Esophagus squamous epithelium (tissue), 5 donors: ENCODE measurements at places on chromosomes 7 and 10.
A peak's percentile ranks its signal among the peaks of the same experiment; 100 is the strongest.

GRCh38 chr10:52322936-52323335, 8.9 kb downstream of the DKK1 start:
- DNase-seq: no peak
- H3K27ac ChIP-seq: no peak overlapping the region
- H3K36me3 ChIP-seq: no peaks in the 10 kb centered on the region

GRCh38 chr7:29884399-29885272, 78.3 kb downstream of the WIPF3 start:
- H3K4me1 ChIP-seq: peaks cover 3% of the 10 kb centered on the region
- no peaks in the 10 kb centered on the region for H3K27me3 ChIP-seq
- H3K27ac ChIP-seq: peak overlapping the region; percentile 32
- H3K4me3 ChIP-seq: peak overlapping the region; percentile 35

GRCh38 chr7:29749701-29750321, 56.5 kb upstream of the WIPF3 start:
- H3K27me3 ChIP-seq: no peaks in the 10 kb centered on the region
- no peaks in the 10 kb centered on the region for H3K4me1 ChIP-seq
- DNase-seq: no peak
- no peaks in the 10 kb centered on the region for H3K36me3 ChIP-seq
- no peak overlapping the region for H3K27ac ChIP-seq

- H3K4me1 ChIP-seq: no peaks in the 10 kb centered on the region
- no peaks in the 10 kb centered on the region for H3K27me3 ChIP-seq
- H3K27ac ChIP-seq: no peak overlapping the region
- H3K4me3 ChIP-seq: no peak overlapping the region
Observed at GRCh38 chr7:43850348-43851116, 18.8 kb downstream of the MRPS24 start.

- DNase-seq: no peak
- H3K27me3 ChIP-seq: no peaks in the 10 kb centered on the region
- no peak overlapping the region for H3K27ac ChIP-seq
- no peaks in the 10 kb centered on the region for H3K4me1 ChIP-seq
- no peaks in the 10 kb centered on the region for H3K36me3 ChIP-seq
Observed at GRCh38 chr10:128419466-128420019, 293.3 kb upstream of the MKI67 start.

GRCh38 chr10:116785282-116785681, 42.9 kb upstream of the HSPA12A start:
- peaks cover 3% of the 10 kb centered on the region for H3K4me1 ChIP-seq
- H3K36me3 ChIP-seq: no peaks in the 10 kb centered on the region
- H3K27me3 ChIP-seq: no peaks in the 10 kb centered on the region
- no peak overlapping the region for H3K27ac ChIP-seq
- H3K4me3 ChIP-seq: no peak overlapping the region
- no peak for DNase-seq

DNA sequence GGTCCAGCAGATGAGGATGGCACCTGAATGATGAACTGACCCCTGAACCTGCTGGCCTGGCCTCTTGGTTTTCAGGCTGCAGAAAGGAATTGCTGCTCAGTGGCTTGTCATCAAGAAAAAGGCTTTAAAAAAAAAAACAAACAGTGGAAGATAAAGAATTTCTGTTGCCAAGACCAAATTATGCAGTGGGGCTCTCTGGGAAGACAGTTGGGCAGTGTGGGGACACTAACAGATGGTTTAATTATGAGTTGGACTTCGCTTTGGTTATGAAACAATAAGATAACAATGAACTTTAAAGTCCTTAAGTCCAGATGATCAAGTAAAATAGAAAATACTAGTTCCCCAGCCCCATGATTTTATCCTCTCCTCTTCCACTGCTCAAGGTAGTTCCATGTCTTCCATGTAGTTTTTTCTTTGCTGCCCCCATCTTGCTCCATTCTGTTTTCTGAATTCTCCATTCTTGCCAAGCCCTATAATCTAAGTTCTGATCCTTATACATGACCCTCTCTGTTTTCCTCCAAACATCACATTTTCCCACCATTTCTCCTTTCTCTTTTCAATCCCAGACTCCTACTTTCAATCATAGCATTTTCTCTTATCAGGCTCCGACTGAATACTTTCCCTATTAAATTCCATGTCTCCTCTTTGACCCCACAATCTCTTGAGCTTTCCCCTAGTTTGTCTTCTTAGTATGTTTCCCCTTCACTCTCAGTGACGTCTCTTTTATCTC, 52.6 kb downstream of the ANK3 start:
- H3K27me3 ChIP-seq: no peaks in the 10 kb centered on the region
- H3K4me3 ChIP-seq: no peak overlapping the region
- H3K36me3 ChIP-seq: no peaks in the 10 kb centered on the region
- DNase-seq: no peak
- no peaks in the 10 kb centered on the region for H3K4me1 ChIP-seq

DNA sequence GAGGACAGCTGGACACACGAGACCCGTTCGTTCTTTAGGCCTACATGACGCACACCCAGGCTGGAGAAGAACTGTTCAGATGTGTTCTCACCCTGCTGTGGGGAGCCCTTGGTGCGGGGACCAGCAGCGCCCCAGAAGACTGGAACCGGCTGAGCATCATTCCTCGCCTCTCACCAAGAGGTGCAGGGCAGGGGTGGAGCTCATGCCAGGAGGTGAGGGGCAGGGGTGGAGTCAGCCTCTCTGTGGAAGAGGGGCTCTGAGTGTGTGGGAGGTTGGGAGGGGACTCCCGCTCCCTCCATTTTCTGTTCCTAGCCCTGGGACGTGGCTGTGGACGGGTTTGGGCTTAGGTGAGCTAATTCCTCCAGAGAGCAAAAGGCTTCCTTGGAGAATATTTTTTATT, 66.0 kb upstream of the SHH start:
- no peaks in the 10 kb centered on the region for H3K27me3 ChIP-seq
- H3K27ac ChIP-seq: no peak overlapping the region
- no peak overlapping the region for H3K4me3 ChIP-seq
- H3K36me3 ChIP-seq: no peaks in the 10 kb centered on the region

- DNase-seq: no peak
- peaks cover 40% of the 10 kb centered on the region for H3K4me1 ChIP-seq
- no peak overlapping the region for H3K27ac ChIP-seq
- H3K4me3 ChIP-seq: no peak overlapping the region
Observed at GRCh38 chr7:17502213-17503060, 204.0 kb downstream of the AHR start.

DNA sequence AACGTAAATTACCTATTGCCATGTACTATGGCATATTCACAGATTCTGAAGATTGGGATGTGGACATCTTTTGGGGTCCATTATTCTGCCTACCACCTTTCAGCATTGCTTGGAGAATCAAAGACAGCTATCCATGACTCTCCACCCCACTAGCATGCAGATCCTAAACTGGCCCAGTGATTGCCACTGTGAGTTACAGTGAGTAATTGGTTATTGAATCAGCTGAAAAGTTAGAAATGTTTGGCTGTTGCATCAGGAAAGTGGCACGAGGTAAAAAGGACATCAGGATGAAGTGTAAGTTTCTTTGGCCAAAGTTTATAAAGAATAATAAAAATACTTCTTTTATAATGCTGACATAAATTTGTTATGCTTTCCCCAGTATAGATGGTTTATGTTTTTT, 148.2 kb upstream of the ETV1 start:
- no peaks in the 10 kb centered on the region for H3K36me3 ChIP-seq
- DNase-seq: no peak
- H3K4me3 ChIP-seq: no peak overlapping the region
- H3K27me3 ChIP-seq: no peaks in the 10 kb centered on the region

GRCh38 chr10:125008689-125009638, 67.0 kb downstream of the ZRANB1 start:
- H3K36me3 ChIP-seq: peaks cover 46% of the 10 kb centered on the region
- no peaks in the 10 kb centered on the region for H3K4me1 ChIP-seq
- no peak for DNase-seq

- H3K36me3 ChIP-seq: peaks cover 4% of the 10 kb centered on the region
- H3K27ac ChIP-seq: no peak overlapping the region
- H3K4me1 ChIP-seq: peaks cover 13% of the 10 kb centered on the region
- DNase-seq: no peak
- H3K4me3 ChIP-seq: no peak overlapping the region
- H3K27me3 ChIP-seq: no peaks in the 10 kb centered on the region
Observed at GRCh38 chr10:298033-298432, 162.8 kb downstream of the ZMYND11 start.

DNA sequence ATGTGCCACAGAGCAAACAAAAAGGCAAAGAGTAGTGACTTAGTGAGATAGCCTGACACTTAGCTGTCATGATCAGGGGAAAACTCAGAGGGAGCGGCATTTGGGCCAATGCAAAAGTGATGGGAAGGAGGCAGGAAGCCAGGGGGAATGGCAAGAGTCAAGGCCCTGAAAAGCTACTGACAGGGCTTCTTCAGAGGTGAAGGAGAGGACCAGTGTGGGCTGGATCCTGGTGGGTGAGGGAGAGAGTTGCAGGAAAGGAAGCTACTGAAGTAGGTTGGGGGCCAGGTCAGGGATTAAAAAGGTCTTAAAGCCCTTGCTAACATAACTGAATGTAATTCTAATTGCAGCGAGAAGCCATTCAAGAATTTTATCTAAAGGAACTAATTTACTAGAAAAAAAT, 117.0 kb downstream of the AASS start:
- H3K4me1 ChIP-seq: no peaks in the 10 kb centered on the region
- H3K27ac ChIP-seq: no peak overlapping the region
- no peak overlapping the region for H3K4me3 ChIP-seq
- no peaks in the 10 kb centered on the region for H3K27me3 ChIP-seq
- no peak for DNase-seq

GRCh38 chr7:78769481-78770101, 683.9 kb downstream of the MAGI2 start:
- no peak for DNase-seq
- peak overlapping the region; percentile 15 for H3K4me3 ChIP-seq
- H3K27me3 ChIP-seq: no peaks in the 10 kb centered on the region
- no peaks in the 10 kb centered on the region for H3K4me1 ChIP-seq
- no peaks in the 10 kb centered on the region for H3K36me3 ChIP-seq

DNA sequence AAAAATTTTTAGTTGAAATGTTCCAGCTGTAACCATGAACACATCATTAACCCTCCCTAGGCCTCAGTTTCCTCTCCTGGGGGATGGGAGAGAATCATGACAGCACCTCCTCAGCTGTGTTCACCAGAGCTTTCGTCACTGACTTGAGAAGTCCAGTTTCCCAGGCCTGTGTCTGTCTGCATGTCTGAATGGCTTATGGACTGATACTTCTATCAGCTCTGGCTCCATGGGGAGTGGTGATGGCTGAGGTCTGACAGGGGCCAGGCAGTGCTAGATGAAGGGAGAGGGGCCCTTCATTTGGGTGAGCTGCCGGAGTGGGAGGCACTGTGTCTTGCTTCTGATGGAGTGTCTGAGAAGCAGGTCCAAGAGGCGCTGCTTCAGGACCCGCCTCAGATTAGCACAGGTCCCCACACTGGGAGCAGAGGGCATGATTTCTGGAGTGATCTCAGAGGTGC, 192.9 kb downstream of the PTPN20 start:
- H3K4me3 ChIP-seq: no peak overlapping the region
- H3K27me3 ChIP-seq: no peaks in the 10 kb centered on the region
- no peak for DNase-seq
- H3K36me3 ChIP-seq: no peaks in the 10 kb centered on the region
- no peak overlapping the region for H3K27ac ChIP-seq
- no peaks in the 10 kb centered on the region for H3K4me1 ChIP-seq

DNA sequence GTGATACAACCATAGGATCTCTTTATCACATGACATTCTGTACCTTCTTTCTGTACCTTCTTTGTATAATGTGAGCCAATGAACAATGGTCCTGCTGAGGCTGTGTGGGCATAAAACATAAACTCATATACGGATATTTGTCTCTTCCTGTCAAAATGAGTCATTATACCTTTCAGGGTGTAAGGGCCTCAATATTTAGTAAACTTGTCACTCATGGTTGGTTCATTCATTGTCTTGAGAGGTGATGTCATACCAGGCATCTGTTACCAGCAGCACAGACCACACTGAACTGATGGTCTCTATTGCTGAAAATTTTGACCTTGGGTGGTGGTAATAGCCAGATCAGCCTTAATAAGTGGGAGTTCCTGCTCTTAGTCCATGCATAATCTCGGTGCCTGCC, 287.6 kb upstream of the TPK1 start:
- H3K27me3 ChIP-seq: no peaks in the 10 kb centered on the region
- no peaks in the 10 kb centered on the region for H3K36me3 ChIP-seq
- no peak overlapping the region for H3K4me3 ChIP-seq
- no peak overlapping the region for H3K27ac ChIP-seq
- no peak for DNase-seq

DNA sequence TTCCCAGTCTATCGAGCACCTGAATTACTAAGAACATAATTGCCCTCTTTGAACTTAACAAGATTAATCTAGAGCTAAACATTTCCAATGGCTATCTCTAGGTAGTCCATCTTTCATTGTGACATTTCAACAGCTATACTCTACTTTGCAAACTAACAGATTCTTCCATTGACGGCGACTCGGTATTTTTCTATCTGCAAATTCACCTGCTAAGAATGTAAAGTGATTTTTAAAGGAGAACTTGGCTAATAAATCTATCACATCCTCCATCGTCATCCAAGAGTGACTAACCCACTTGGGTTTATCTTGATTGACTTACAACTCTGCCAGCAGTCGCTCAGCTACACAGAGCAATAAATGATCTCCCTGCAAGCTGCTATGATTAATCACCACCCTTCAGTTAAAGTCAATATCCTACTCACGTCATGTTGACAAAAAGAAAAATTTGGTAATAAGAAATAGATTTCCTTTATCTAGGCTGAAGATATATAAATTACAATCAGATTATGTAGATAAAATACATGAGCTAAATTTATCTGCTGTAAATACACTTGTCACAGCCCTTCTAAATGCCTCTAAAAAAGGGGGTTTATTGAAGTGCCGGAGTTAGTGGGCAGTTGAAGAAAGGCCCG, 99.5 kb downstream of the SFMBT2 start:
- H3K4me1 ChIP-seq: no peaks in the 10 kb centered on the region
- H3K27me3 ChIP-seq: no peaks in the 10 kb centered on the region
- DNase-seq: no peak

DNA sequence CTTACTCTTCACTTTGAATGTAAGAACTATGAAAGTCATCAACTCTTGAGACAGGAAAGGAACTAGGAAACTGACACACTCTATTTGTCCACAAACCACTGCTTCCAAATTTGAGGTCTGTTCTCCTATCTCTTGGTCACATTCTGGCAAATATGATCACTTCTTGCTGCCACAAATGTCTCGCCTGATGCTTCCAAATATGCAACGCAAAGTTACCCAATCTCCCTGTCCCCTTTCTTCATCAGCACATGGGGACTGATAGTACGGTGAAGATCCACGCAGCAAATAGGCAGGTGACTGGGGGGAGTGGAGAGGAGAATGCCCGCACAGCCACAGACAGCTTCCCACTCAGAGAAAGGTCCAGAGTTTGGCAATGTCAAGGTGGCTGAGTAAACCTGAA, 92.6 kb upstream of the TCF7L2 start:
- H3K4me1 ChIP-seq: no peaks in the 10 kb centered on the region
- H3K36me3 ChIP-seq: no peaks in the 10 kb centered on the region
- no peak overlapping the region for H3K27ac ChIP-seq
- H3K27me3 ChIP-seq: no peaks in the 10 kb centered on the region

DNA sequence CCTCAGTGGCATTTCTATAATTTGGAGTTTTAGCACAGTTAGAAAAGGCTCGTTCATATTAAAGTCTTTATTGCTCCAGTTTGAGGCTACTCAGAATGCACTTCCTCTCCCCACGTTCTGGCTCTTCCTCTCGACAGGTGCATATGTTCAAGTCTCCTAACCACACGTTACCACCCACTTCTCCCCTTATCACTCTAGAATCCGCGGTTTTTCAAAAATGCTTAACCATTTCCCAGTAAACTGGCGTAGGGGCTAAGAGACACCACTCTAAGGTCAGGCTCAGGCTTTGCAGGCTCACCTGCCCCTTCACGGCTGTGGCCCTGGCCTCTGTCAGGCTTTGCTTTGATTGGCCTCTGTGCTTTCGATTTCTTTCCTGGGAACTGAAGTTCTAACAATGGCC, 383.6 kb downstream of the GLRX3 start:
- no peak overlapping the region for H3K27ac ChIP-seq
- no peak for DNase-seq
- no peaks in the 10 kb centered on the region for H3K27me3 ChIP-seq
- no peaks in the 10 kb centered on the region for H3K36me3 ChIP-seq
- no peaks in the 10 kb centered on the region for H3K4me1 ChIP-seq
- no peak overlapping the region for H3K4me3 ChIP-seq
